ENCODE measurements at places on chromosomes 3 and 15. TPM values are rescaled to one million over a fixed set of nuclear protein-coding genes. Genes with fewer than 3 reads are reported as not detected.

TTC23 gene
- total RNA-seq, result 2.8 TPM

KLF15 gene
- total RNA-seq, result 0.46 TPM

FLNB gene
- total RNA-seq, result 26.0 TPM

MYZAP gene
- total RNA-seq, result 0.63 TPM

STT3B gene
- total RNA-seq, result 115 TPM

RUBCN gene
- 32.9 TPM for total RNA-seq

DPPA4 gene
- not detected for total RNA-seq

ZNF80 gene
- 0.33 TPM for total RNA-seq

SMAD6 gene
- 0.07 TPM for total RNA-seq

DISP2 gene
- 0.05 TPM for total RNA-seq

RAB43 gene
- 45.7 TPM for total RNA-seq

SI gene
- not detected for total RNA-seq

GRCh38 chr15:100665570-100665969 lies 63.2 kb downstream of the ASB7 start:
- H3K27me3 ChIP-seq, result no peaks in the 10 kb centered on the region
- no peaks in the 10 kb centered on the region for H3K36me3 ChIP-seq
- no peaks in the 10 kb centered on the region for H3K4me1 ChIP-seq
- no peak for DNase-seq
- H3K27ac ChIP-seq, result no peak overlapping the region

GRCh38 chr3:68483601-68484000 lies 448.7 kb downstream of the TAFA4 start:
- no peaks in the 10 kb centered on the region for H3K4me1 ChIP-seq
- no peak overlapping the region for H3K27ac ChIP-seq
- H3K4me3 ChIP-seq, result no peak overlapping the region
- no peaks in the 10 kb centered on the region for H3K36me3 ChIP-seq

DNA sequence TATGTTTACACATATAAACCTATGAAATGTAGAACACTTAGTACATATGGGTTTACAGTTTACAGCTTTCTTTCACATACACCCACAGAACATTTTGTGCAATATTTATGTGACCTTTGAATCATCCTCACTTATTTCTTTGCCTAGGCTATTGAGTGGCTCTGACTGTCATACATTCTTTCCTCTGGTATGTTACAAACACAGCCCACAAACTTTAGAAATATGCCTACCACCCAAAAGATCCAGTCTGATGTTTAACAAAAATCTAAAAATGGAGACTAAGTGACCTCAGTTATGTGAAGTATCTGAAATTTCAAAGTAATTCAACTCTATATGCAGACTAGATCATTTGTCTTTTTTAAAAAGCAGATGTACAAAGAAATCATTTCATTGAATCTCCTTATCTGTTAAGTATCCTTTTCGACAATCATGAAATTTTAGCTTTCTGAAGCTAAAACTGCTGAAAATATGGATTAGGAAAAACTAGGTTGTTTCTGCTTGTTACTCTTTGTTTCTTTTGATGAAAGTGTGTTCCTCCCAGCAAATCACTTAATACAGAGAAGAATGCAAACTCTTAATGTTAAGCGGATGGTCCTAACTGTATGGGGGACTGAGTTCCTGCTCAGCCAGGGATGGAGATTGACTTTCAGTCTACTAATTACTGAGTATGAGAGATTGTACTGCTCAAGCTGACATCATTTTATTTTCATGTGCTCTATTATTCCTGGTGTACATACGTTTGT lies 27.7 kb downstream of the CCDC54 start:
- H3K4me3 ChIP-seq, result no peak overlapping the region
- no peak overlapping the region for H3K27ac ChIP-seq
- peaks cover 3% of the 10 kb centered on the region for H3K36me3 ChIP-seq
- H3K27me3 ChIP-seq, result no peaks in the 10 kb centered on the region

DNA sequence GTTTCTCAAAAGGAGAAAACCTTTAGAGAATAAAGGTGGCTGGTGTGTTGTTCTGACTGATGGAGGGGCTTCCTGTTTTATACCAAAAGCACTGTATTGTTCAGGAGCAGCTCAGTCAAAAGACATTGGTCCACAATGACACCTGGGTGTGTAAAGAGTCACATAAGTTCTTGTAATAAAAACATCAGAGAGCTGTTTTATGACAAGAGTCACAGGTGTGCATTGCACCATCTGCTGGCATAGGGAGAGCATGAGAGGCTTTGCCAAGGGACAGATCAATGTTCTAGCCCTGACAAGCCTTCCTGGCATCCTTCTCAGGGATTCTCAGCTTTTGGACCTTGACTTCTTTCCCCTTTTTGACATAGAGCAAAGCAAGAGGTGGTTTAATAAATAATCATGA lies 20.4 kb downstream of the ARPP21 start:
- no peaks in the 10 kb centered on the region for H3K36me3 ChIP-seq
- H3K4me1 ChIP-seq, result no peaks in the 10 kb centered on the region
- DNase-seq, result no peak
- no peak overlapping the region for H3K27ac ChIP-seq
- no peak overlapping the region for H3K4me3 ChIP-seq

GRCh38 chr15:100737214-100737613 lies 134.8 kb downstream of the ASB7 start:
- H3K4me3 ChIP-seq, result no peak overlapping the region
- no peaks in the 10 kb centered on the region for H3K4me1 ChIP-seq

GRCh38 chr3:86800116-86800515 lies 190.8 kb downstream of the VGLL3 start:
- H3K27me3 ChIP-seq, result no peaks in the 10 kb centered on the region
- DNase-seq, result no peak
- no peaks in the 10 kb centered on the region for H3K36me3 ChIP-seq

DNA sequence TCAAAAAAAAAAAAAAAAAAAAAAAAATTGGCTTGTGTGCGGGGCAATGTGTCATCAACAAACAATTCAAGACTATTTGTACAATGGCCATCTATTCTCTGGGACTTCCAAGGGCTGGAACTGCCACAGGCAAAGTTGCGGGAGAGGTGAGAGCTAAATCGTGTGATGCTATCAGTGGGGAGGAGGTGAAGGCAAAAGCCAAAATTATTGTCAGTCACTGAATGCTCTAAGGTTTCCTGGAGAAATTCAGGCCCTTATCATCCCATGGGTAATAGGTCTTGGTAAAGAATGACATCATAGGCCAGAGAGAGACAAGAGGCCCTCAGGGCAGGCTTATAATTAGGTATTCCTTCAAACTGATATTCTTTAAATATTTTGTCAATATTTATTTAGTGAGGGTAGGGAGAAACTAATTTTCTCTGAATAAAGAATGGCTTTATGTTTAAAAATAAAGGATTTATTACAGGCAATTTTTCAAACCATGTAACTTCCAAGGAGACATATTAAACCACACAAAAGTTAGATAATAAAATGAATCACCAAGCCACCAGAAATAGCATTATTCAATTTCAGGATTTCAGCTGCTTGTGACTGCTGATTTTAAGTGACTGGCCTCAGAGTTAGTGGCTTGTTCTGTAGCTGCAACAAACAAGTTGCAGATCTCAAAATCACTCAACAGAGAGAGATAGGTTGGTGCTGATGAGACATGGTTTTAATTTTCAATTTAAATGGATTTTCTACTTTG lies 226.3 kb upstream of the MRPL3 start:
- H3K27me3 ChIP-seq, result peaks cover 10% of the 10 kb centered on the region
- no peak overlapping the region for H3K27ac ChIP-seq
- no peak overlapping the region for H3K4me3 ChIP-seq
- peaks cover 21% of the 10 kb centered on the region for H3K4me1 ChIP-seq

- H3K27ac ChIP-seq, result no peak overlapping the region
- H3K4me1 ChIP-seq, result no peaks in the 10 kb centered on the region
These were observed 178.7 kb downstream of the STAC start for GRCh38 chr3:36558961-36559360.

- H3K4me3 ChIP-seq, result no peak overlapping the region
- H3K27me3 ChIP-seq, result peaks cover 9% of the 10 kb centered on the region
- DNase-seq, result no peak
- H3K36me3 ChIP-seq, result no peaks in the 10 kb centered on the region
- H3K4me1 ChIP-seq, result no peaks in the 10 kb centered on the region
These were observed 238.2 kb downstream of the GREM1 start for GRCh38 chr15:32956006-32956405.

GRCh38 chr3:160384639-160385318 lies 14.2 kb downstream of the IFT80 start:
- no peaks in the 10 kb centered on the region for H3K27me3 ChIP-seq
- H3K27ac ChIP-seq, result no peak overlapping the region
- H3K36me3 ChIP-seq, result peaks cover 4% of the 10 kb centered on the region

DNA sequence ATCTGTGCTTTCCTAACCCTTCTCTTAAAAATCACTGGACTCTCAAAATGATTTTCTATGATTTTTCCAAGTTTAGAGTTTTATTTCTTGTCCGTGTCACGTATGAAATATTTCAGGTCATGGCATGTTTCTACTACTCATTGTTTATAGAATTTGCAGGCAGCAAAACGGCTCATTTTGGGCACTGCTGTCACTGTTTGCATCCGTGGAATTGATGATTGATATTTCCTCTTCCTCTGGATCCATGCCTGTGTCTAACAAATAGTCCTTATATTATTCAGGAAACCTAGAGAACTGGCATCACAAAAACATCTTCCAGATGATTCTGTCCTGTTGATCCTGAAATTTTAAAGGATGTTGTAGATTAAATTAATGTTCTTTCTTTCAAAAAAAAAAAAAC lies 47.6 kb downstream of the LARS2 start:
- no peaks in the 10 kb centered on the region for H3K27me3 ChIP-seq
- no peaks in the 10 kb centered on the region for H3K4me1 ChIP-seq
- no peak overlapping the region for H3K27ac ChIP-seq
- no peaks in the 10 kb centered on the region for H3K36me3 ChIP-seq
- no peak overlapping the region for H3K4me3 ChIP-seq
- no peak for DNase-seq

GRCh38 chr15:42798802-42799201 lies 61.9 kb upstream of the CDAN1 start:
- no peak overlapping the region for H3K27ac ChIP-seq
- H3K27me3 ChIP-seq, result no peaks in the 10 kb centered on the region
- H3K36me3 ChIP-seq, result peaks cover 10% of the 10 kb centered on the region
- no peak for DNase-seq
- no peaks in the 10 kb centered on the region for H3K4me1 ChIP-seq

DNA sequence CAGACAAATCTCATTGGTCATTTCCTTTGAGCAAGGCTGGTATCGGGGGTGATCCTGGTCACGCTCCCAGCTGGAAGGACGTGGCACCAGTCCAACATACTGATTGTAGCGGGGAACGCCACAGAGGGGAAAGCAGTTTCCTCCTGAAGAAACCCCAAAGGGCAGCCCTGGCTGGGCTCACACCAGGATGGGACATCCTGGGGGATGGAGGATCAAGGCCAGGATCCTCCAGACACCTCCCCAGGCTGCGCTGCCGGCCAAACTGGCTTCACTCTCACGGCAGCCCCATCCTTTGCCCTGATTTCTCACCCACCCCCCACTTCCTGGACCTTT lies 36.6 kb downstream of the MUC20 start:
- H3K4me3 ChIP-seq, result no peak overlapping the region
- H3K4me1 ChIP-seq, result peaks cover 15% of the 10 kb centered on the region
- H3K27ac ChIP-seq, result no peak overlapping the region
- no peak for DNase-seq
- H3K36me3 ChIP-seq, result no peaks in the 10 kb centered on the region

- H3K27me3 ChIP-seq, result no peaks in the 10 kb centered on the region
- H3K36me3 ChIP-seq, result peaks cover 58% of the 10 kb centered on the region
- no peak overlapping the region for H3K4me3 ChIP-seq
- no peak for DNase-seq
- H3K4me1 ChIP-seq, result peaks cover 86% of the 10 kb centered on the region
These were observed 75.3 kb downstream of the TGFBR2 start for GRCh38 chr3:30681649-30682211.

DNA sequence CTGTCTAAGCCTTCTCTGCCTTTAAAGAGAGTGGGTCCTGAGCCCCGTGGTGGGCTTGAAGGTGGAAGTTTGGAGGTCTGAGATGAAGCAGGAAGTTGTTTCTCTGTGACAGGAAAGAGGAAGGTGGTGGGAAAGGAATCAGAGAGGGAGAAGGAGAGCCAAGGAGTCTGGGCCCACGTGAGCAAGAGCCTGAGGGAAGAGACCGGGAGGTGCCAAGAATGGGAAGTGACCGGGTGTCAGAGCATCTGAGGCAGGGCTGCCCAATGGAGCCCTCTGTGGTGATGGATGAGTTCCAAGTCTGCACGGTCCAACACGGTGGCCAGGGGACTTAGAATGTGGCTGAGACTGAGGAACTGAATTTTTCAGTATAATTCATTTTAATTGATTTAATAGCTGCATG lies 24.6 kb downstream of the ALDH1L1 start:
- no peaks in the 10 kb centered on the region for H3K27me3 ChIP-seq
- no peak overlapping the region for H3K4me3 ChIP-seq
- no peaks in the 10 kb centered on the region for H3K36me3 ChIP-seq
- DNase-seq, result peak; percentile 4
- H3K4me1 ChIP-seq, result no peaks in the 10 kb centered on the region
- no peak overlapping the region for H3K27ac ChIP-seq

DNA sequence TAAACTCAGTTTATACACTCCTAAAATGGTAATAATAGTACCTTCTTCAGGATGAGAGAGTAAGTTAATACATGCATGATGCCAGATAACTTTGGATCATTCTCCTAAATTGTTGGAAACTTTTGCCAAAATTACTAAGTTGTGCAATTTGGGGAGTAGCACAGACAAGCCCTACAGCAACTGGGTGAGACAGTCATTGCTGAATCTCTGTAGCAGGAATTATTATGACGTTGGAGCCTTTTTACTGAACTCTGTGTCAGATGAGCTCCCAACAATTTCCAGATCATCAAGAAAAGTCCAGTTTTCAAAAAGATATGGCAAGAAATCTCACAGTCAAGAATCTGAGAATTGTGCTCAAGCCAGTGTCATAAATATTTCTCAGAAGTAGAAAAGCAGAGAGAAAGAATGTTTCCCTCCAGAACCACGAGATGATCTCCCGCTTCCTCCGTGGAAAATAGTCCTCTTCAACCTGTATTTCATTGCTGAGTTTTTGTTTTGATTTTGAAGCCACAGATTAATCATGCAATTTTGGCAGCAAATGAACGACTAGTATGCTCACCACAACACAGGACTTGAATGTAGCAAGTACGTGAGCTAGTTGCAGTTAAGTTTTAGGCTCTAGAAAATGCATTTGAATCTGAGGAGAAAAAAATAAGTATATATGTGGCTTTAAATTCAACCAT lies 485.4 kb downstream of the CNTN6 start:
- no peaks in the 10 kb centered on the region for H3K36me3 ChIP-seq
- no peak overlapping the region for H3K27ac ChIP-seq
- no peak overlapping the region for H3K4me3 ChIP-seq
- no peak for DNase-seq
- H3K4me1 ChIP-seq, result no peaks in the 10 kb centered on the region
- H3K27me3 ChIP-seq, result no peaks in the 10 kb centered on the region

DNA sequence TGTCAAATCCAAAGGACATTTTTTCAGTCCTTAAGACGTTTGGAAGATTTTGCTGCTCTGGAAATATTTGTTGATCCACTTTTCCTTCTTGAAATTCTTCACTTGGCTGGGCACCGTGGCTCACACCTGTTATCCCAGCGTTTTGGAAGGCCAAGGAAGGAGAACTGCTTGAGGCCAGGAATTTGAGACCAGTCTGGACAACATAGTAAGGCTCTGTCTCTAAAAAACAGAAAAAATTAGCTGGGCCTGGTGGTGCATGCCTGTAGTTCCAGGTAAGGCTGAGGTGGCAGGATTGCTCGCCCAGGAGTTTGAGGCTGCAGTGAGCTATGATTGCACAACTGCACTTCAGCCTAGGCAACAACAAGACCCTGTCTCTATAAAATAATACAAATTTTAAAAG lies 173.9 kb upstream of the MITF start:
- H3K27me3 ChIP-seq, result peaks cover 2% of the 10 kb centered on the region
- no peak overlapping the region for H3K4me3 ChIP-seq
- no peaks in the 10 kb centered on the region for H3K4me1 ChIP-seq
- DNase-seq, result no peak

- peaks cover 53% of the 10 kb centered on the region for H3K36me3 ChIP-seq
- H3K27me3 ChIP-seq, result no peaks in the 10 kb centered on the region
- H3K27ac ChIP-seq, result no peak overlapping the region
- DNase-seq, result no peak
- H3K4me1 ChIP-seq, result no peaks in the 10 kb centered on the region
These were observed 11.4 kb downstream of the CLK3 start for GRCh38 chr15:74626752-74627692.

Measured in activated CD4-positive, alpha-beta memory T cell treated with anti-CD3 and anti-CD28 coated beads for 36 hours (primary cell).